WTC11 (cell line): ENCODE measurements at places on chromosomes 4 and X.
A peak's percentile ranks its signal among the peaks of the same experiment; 100 is the strongest.

DNA sequence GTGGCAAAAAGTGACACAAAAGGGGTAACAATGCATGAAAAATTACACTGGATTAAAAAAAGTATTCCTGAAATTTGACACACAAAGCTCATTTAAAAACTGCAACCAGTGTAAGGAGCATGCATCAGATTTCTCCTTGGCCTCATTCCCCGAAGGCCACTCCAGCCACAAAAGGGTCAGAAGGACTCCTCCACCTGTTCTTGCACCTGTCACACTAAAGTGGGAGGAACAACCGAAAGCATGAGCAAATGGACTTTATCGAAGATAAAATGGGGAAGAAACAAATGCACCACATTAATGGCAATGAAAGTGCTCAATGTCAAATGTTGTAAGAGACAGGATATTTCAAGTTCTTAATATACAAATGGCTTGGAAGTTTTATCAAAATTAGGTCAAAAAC lies 88.2 kb downstream of the ADGRA3 start:
- no peak for DNase-seq

- DNase-seq, result peak; percentile 53
These were observed 14.7 kb downstream of the FGFRL1 start for GRCh38 chr4:1026115-1026514.

GRCh38 chrX:150258463-150259430 lies 104.4 kb upstream of the MAMLD1 start:
- DNase-seq, result no peak

DNA sequence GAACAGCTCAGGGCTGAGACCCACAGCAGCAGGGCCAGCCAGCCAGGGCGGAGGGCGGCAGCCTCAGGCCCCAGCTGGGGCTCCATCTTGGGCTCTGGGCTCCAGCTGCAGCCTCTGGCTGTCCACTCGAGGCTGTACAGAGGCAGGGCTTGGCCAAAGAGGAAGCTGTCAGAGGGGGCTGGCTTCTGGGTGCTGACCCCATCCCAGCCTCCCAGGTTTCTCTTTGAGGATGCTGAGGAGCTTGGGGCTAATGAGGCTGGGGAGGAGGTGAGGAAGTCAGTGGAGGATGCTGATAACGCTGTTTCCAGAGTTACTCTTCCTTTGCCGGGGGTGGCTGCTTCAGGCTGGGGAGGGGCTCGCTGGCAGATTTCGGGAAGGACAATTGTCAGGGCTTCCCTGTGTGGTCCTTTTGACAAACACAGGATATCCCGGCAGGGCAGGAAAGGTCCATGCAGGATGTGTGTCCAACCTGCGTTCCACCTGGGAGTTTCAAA lies at the start of gene DIPK2B:
TSS of gene DIPK2B (minus strand) at position 136 of the 494 bp plus-strand sequence. CDS start at position 86, 50 bp downstream.
- DNase-seq, result no peak
